H9 (cell line): ENCODE measurements at places on chromosomes 2 and 18. TPM values are rescaled to one million over a fixed set of nuclear protein-coding genes. Genes with fewer than 3 reads are reported as not detected.

GRCh38 chr18:65436430-65436829 lies 314.4 kb upstream of the CDH7 start:
- H3K27me3 ChIP-seq: no peaks in the 10 kb centered on the region
- no peak overlapping the region for H3K4me3 ChIP-seq
- peak; percentile 64 for DNase-seq
- no peaks in the 10 kb centered on the region for H3K36me3 ChIP-seq
- H3K4me1 ChIP-seq: no peaks in the 10 kb centered on the region

DNA sequence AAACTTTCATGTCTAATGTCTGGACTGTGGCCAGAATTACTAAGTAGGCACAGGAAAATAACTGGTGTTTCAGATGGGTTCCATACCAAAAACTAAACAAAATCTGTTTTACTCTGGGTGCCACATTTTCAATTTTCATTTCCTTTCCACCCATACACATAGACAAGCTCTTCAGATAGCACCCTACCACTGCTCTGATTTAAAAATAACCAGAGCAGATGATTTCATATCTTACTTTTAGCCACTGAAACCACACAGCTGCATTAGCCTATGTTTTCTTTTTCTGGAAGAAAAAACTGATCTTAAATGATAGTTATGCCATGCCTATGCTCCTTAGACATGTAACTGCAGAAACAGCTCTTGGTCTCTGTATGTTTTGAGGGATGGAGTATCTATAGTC lies 647.6 kb downstream of the CPS1 start:
- H3K36me3 ChIP-seq: no peaks in the 10 kb centered on the region
- H3K4me1 ChIP-seq: no peaks in the 10 kb centered on the region
- no peak for DNase-seq
- no peaks in the 10 kb centered on the region for H3K27me3 ChIP-seq
- no peak overlapping the region for H3K4me3 ChIP-seq

- no peak overlapping the region for H3K27ac ChIP-seq
- no peaks in the 10 kb centered on the region for H3K4me1 ChIP-seq
- no peaks in the 10 kb centered on the region for H3K36me3 ChIP-seq
- no peaks in the 10 kb centered on the region for H3K27me3 ChIP-seq
Measured at GRCh38 chr2:71629771-71630453, 176.6 kb downstream of the DYSF start.

GRCh38 chr2:203739351-203739750 lies 32.9 kb downstream of the CD28 start:
- no peaks in the 10 kb centered on the region for H3K4me1 ChIP-seq
- no peaks in the 10 kb centered on the region for H3K36me3 ChIP-seq
- no peaks in the 10 kb centered on the region for H3K27me3 ChIP-seq
- no peak overlapping the region for H3K4me3 ChIP-seq
- no peak overlapping the region for H3K27ac ChIP-seq

DNA sequence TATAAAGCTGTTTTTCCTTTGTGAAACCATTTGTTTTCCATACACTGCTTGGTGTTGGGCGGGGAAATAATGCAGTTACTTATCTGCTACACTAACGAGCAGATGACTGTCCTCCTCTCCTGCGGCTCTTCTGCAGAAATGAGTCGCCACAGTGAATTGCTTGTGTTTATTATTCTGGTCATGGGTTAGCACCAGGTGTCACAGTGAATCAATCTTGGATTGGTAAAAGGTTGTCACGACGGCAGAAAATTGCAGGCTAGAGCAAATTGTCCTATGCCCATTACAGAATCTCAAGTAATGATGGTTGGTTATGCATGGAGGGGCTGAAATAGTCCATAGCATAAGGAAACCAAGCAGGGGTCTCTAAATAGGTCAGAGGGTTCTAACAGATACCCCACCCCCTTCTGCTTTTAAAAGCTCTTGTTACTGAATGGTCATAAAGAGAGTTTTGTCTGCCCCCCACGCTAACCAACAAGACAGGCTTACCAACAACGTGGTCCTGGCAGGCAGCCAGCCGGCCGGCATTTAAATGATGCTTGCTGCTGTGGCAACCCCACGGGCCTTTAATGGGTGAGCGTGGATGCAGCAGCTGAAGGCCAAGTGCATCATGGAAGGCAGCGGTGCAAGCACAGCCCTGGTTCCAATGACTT lies 29.5 kb downstream of the RAB31 start:
- H3K27me3 ChIP-seq: no peaks in the 10 kb centered on the region
- H3K4me3 ChIP-seq: no peak overlapping the region
- H3K36me3 ChIP-seq: no peaks in the 10 kb centered on the region
- DNase-seq: no peak
- H3K4me1 ChIP-seq: peaks cover 6% of the 10 kb centered on the region; the same call in 1 of the 2 replicates

GRCh38 chr2:223513771-223514455 lies 88.2 kb downstream of the SCG2 start:
- DNase-seq: no peak
- no peaks in the 10 kb centered on the region for H3K4me1 ChIP-seq
- no peaks in the 10 kb centered on the region for H3K27me3 ChIP-seq
- no peak overlapping the region for H3K4me3 ChIP-seq

DNA sequence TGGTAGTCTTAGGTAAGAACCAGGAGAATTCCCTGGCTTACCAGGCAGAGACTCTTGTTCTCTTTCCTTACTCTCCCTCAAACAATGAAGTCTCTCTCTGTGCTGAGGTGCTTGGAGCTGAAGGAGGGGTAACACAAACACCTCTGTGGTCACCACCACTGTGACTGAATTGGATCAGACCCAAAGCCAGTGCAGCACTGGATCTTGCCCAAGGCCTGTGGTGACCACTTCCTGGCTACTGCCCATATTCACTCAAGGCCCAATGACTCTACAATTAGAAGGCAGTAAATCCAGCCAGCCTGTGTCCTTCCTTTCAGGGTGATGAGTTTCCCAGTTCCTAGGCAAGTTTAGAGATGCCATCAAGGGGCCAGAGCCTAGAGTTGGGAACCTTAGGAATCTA lies 706.8 kb downstream of the SLC4A3 start:
- no peak overlapping the region for H3K4me3 ChIP-seq
- peaks cover 4% of the 10 kb centered on the region; the same call in 1 of the 3 replicates for H3K36me3 ChIP-seq
- no peaks in the 10 kb centered on the region for H3K4me1 ChIP-seq
- no peak for DNase-seq

- no peak overlapping the region for H3K27ac ChIP-seq
- no peaks in the 10 kb centered on the region for H3K4me1 ChIP-seq
- DNase-seq: no peak
- H3K36me3 ChIP-seq: no peaks in the 10 kb centered on the region
- H3K27me3 ChIP-seq: no peaks in the 10 kb centered on the region
- H3K4me3 ChIP-seq: no peak overlapping the region
Measured at GRCh38 chr2:100208141-100208770, 65.9 kb upstream of the AFF3 start.

DNA sequence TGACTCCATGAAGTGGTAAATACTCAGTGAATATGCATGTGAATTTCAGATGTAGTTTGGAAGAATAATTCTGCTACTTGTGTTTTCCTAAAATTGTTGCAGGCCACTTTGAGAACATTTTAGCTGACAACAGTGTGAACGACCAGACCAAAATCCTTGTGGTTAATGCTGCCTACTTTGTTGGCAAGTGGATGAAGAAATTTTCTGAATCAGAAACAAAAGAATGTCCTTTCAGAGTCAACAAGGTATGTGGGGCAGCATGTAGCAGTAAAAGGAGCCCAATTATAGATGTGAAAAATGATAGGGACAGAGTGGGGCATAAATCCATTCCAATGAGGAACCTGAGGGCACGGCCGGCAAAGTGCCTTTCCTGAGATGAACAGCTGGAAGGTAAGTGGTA lies 16.1 kb downstream of the SERPINB5 start:
- H3K4me1 ChIP-seq: no peaks in the 10 kb centered on the region
- no peaks in the 10 kb centered on the region for H3K27me3 ChIP-seq
- no peak for DNase-seq
- H3K27ac ChIP-seq: no peak overlapping the region

GRCh38 chr2:30883822-30884221 lies 76.6 kb upstream of the CAPN13 start:
- H3K27ac ChIP-seq: no peak overlapping the region
- H3K27me3 ChIP-seq: no peaks in the 10 kb centered on the region
- DNase-seq: no peak
- H3K4me1 ChIP-seq: peaks cover 4% of the 10 kb centered on the region; the same call in 1 of the 2 replicates
- no peak overlapping the region for H3K4me3 ChIP-seq

DNA sequence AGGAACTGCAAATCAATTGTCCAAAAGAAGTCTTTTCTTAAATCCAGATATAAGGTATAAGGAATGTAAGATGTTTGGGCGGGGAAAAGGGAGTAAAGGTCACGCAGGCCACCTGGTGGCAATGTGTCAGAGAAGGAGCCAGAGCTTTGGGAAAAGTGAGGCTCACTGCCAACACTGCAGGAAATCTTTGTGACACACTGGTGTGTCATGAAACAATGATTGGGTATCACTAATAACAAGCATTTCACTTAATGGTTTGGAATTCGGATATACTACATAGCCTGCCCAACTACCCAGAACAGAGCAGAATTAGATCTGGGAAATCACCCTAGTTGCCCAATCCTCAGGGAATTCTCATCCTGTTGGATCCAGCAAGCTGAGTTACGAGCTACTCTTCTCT lies 61.0 kb downstream of the RBMS1 start:
- no peak overlapping the region for H3K27ac ChIP-seq
- H3K27me3 ChIP-seq: no peaks in the 10 kb centered on the region
- H3K36me3 ChIP-seq: peaks cover 8% of the 10 kb centered on the region
- no peak overlapping the region for H3K4me3 ChIP-seq
- DNase-seq: no peak

GRCh38 chr2:39851651-39852110 lies 72.6 kb upstream of the THUMPD2 start:
- DNase-seq: peak; percentile 38
- no peaks in the 10 kb centered on the region for H3K36me3 ChIP-seq
- no peak overlapping the region for H3K27ac ChIP-seq
- no peaks in the 10 kb centered on the region for H3K27me3 ChIP-seq
- no peak overlapping the region for H3K4me3 ChIP-seq
- H3K4me1 ChIP-seq: no peaks in the 10 kb centered on the region

DNA sequence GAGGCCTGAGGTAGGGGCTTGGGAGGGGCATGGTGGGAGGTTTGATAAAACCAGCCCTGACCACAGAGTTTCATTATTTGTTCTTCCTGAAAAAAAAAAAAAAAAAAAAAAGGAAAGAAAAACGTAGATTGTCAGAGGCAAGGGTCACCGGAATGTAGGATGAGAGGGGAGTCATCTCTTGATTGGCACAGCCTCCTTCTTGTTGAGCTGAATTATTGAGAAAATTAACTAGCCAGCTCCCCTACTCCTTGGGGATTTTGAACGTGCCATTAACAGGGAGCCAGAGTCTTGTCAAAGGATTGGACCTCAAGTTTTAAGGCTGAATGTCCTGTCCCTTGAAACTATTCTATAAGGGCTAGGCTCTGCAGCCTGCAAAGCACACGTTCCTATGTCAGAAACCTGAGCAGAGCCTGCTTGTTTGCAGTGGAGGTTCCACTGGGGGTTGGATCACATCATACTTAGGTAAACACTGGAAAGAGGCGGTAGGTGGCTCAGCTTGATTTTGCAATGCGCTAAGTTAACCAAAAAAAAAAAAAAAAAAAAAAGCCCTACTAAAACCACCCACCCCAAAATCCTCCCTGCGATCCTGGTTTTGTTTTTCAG lies 2.3 kb downstream of the INHBB start:
- no peaks in the 10 kb centered on the region; the same call in 1 of the 2 replicates for H3K4me1 ChIP-seq
- peaks cover 45% of the 10 kb centered on the region for H3K27me3 ChIP-seq
- H3K27ac ChIP-seq: no peak overlapping the region
- peaks cover 3% of the 10 kb centered on the region; the same call in 1 of the 2 replicates for H3K36me3 ChIP-seq
- peak overlapping the region; percentile 9; the same call in 1 of the 2 replicates for H3K4me3 ChIP-seq
- DNase-seq: no peak

- no peaks in the 10 kb centered on the region for H3K27me3 ChIP-seq
- H3K4me1 ChIP-seq: peaks cover 13% of the 10 kb centered on the region; the same call in 1 of the 2 replicates
- no peak overlapping the region for H3K27ac ChIP-seq
- DNase-seq: no peak
- H3K36me3 ChIP-seq: peaks cover 2% of the 10 kb centered on the region; the same call in 1 of the 3 replicates
Measured at GRCh38 chr2:12929758-12930157, 213.0 kb downstream of the TRIB2 start.

GRCh38 chr2:6644261-6644660 lies 221.4 kb downstream of the CMPK2 start:
- no peaks in the 10 kb centered on the region for H3K27me3 ChIP-seq
- no peaks in the 10 kb centered on the region for H3K4me1 ChIP-seq
- H3K27ac ChIP-seq: no peak overlapping the region
- no peak for DNase-seq

DNA sequence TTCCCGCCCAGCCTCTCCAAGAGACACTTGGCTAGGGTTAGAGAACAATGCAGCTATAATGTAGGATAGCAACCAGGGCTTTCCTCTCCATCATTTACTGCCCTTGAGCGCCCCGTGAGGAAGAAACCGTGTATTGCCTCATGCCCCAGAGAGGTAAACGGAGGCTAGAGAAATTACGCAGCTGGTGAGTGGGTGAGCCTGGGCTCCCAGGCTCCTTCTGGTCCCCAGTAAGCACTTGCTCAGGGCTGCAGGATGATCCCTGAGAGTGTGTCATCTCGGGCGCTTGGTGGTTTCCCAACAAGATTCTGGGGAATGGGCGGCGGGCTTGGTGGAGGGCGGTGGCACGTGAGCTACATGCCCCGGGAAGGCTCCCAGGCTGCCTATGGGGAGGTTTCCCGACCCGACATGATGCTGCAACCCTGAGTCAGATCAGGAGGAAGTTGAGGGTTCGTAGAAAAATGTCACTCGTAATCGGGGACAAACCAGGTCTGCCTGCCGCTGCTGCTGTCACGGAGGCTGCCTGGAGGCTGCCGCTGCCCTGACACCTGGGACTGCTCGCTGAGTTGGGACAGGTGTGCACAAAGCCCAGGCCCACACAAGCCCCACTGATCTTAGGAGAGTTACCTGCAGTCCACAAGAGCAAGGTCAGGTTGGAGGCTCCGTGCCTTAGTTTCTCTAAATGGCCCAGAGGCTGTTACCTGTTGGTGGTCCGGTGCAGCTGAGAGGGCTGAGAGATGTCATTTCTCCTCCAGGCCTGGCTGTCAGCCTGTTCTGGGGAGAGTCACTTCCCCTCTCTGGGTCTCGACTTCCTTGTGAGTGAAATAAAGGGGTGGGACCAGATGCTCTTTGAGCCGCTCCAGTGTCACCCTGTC lies at the start of gene GPR55:
TSS of gene GPR55 (minus strand) at position 773 of the 872 bp plus-strand sequence. CDS start 14,280 bp downstream, outside the sequence.
- H3K27ac ChIP-seq: no peak within 1 kb of the TSS
- DNase-seq: peak; percentile 69
- no peaks in the 10 kb centered on the region for H3K27me3 ChIP-seq
- H3K36me3 ChIP-seq: no peaks in the 10 kb centered on the region
- no peak within 1 kb of the TSS for H3K4me3 ChIP-seq

- no peaks in the 10 kb centered on the region for H3K4me1 ChIP-seq
- no peak overlapping the region for H3K27ac ChIP-seq
- DNase-seq: no peak
- no peaks in the 10 kb centered on the region for H3K36me3 ChIP-seq
- H3K4me3 ChIP-seq: no peak overlapping the region
Measured at GRCh38 chr18:21163647-21164547, 52.3 kb upstream of the ROCK1 start.

GRCh38 chr2:118991554-118991953 lies 49.6 kb downstream of the MARCO start:
- no peaks in the 10 kb centered on the region for H3K4me1 ChIP-seq
- H3K36me3 ChIP-seq: no peaks in the 10 kb centered on the region
- no peak overlapping the region for H3K4me3 ChIP-seq
- no peak for DNase-seq
- H3K27me3 ChIP-seq: no peaks in the 10 kb centered on the region; the same call in 1 of the 2 replicates

The REG1B gene
- not detected in 2 replicates for total RNA-seq

The LBX2 gene
- total RNA-seq: 1.1 TPM in 2 replicates

The MTCL1 gene
- total RNA-seq: 45.1 and 50.7 TPM in 2 replicates

The SIX2 gene
- total RNA-seq: 0.15 TPM in 1 of 2 replicates, not detected in the other

The TMEM247 gene
- not detected in 2 replicates for total RNA-seq

The BIRC6 gene
- total RNA-seq: 69.1 and 78.8 TPM in 2 replicates

The PDE11A gene
- 0.13 and 0.37 TPM in 2 replicates for total RNA-seq
